Activated T-helper 1 cell treated with anti-CD3 and anti-CD28 coated beads, Interleukin-12 subunit alpha, Interleukin-12 subunit beta, Interleukin-2, Interleukin-4 antibody, amounts not matched to agents 30 ng/mL and 10 ng/mL and 1 ng/mL, durations not matched to agents 14 hours and 24 hours and 36 hours (primary cell): ENCODE measurements at places on chromosomes 1 and 21.

- H3K4me1 ChIP-seq = peaks cover 6% of the 10 kb centered on the region
- no peak for DNase-seq
- H3K36me3 ChIP-seq = no peaks in the 10 kb centered on the region
- peaks cover 39% of the 10 kb centered on the region for H3K27me3 ChIP-seq
- H3K27ac ChIP-seq = no peak overlapping the region
- no peak overlapping the region for H3K4me3 ChIP-seq
Observed at GRCh38 chr1:26094677-26095383, 16.8 kb upstream of the PDIK1L start.

DNA sequence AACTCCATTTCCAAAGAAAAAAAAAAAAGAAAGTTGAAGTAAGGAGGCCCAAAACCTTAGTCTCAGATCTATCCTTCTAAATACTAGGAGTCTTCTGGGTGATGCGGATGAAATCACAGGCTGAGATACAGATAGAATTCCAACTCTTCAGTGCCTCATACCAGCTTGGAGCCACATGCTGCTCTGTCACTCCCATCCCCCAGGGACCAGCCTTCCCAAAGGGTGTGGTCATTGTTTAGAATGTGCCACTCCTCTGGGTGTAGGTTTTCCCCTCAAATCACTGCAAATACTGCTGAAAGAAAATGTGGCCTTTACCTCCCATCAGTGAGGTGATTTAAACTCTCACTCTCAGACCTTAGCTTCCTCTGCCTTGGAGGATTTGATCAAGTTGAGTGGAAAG lies 112.9 kb downstream of the CDC7 start:
- H3K27ac ChIP-seq = no peak overlapping the region
- H3K4me3 ChIP-seq = no peak overlapping the region
- DNase-seq = no peak

DNA sequence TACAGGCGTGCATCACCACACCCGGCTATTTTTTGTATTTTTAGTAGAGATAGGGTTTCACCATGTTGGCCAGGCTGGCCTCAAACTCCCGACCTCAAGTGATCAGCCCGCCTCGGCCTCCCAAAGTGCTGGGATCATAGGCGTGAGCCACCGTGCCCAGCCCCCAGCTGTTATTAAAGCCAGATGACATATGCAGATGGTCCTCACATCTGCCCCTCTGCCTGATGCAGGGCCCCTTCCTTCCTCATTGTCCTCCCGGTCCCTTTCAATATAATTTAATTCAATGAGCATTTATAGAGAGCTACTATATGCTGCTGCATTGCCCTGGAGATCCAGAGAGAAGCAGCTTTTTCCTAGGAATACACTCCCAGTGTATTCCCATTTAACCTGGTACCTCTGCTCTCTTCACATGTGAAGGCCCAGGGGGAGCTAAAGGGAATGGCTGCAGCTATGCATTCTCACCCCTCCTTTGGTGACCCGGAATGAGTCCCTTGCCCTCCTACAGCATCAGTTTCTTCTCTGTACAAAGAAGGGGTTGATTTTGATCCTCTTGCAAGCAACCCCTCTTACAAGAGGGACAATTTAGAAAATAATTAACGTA lies 55.6 kb downstream of the L1TD1 start:
- H3K4me3 ChIP-seq = no peak overlapping the region
- DNase-seq = no peak

DNA sequence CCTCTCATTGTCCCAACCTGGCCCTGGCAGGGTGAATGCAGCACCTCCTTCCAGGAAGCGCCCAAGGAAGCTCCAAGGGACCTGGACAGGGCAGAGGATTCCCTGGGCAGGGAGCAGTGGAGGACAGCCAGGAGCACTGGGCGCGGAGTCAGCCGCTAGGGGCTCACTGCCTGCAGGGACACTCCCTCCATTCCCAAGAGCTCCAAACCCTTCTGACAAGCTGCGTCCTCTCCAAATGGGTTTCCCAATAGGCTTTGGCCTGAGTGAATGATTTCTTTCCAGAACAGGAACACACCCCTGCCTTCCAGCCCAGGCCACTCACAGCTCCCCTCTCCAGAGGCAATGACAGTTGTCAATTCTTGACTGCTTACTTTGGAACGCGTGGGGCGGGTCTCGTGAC lies 128.5 kb upstream of the EDN2 start:
- no peak overlapping the region for H3K27ac ChIP-seq
- no peaks in the 10 kb centered on the region for H3K27me3 ChIP-seq
- no peak overlapping the region for H3K4me3 ChIP-seq
- peaks cover 53% of the 10 kb centered on the region for H3K4me1 ChIP-seq
- DNase-seq = no peak
- H3K36me3 ChIP-seq = peaks cover 50% of the 10 kb centered on the region

- DNase-seq = no peak
- no peak overlapping the region for H3K4me3 ChIP-seq
- no peak overlapping the region for H3K27ac ChIP-seq
- H3K27me3 ChIP-seq = no peaks in the 10 kb centered on the region
- H3K36me3 ChIP-seq = peaks cover 2% of the 10 kb centered on the region
Observed at GRCh38 chr1:27649306-27649635, 14.3 kb upstream of the FGR start.

DNA sequence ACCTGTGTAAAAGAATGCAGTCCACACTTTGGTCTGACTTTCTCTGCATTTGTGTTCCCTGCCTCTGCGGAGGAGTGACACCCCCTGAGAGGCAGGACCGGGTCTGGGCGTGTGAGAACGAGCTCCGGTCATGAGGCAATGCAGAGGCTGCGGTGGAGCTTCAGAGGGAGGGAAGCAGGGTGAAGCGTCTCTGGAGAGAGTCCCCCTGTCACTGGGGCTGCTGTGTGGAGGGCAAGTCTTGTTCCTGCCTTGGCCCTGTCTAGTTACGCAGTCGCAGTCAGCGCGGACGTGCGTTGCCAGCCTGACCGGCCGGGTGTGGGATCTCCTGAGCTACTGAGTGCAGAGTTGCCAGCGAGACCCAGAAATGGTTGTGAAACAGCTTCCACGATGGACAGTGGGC lies 48.5 kb downstream of the BACE2 start:
- H3K36me3 ChIP-seq = no peaks in the 10 kb centered on the region
- H3K4me3 ChIP-seq = no peak overlapping the region
- no peak overlapping the region for H3K27ac ChIP-seq
- peaks cover 21% of the 10 kb centered on the region for H3K27me3 ChIP-seq
- H3K4me1 ChIP-seq = no peaks in the 10 kb centered on the region

DNA sequence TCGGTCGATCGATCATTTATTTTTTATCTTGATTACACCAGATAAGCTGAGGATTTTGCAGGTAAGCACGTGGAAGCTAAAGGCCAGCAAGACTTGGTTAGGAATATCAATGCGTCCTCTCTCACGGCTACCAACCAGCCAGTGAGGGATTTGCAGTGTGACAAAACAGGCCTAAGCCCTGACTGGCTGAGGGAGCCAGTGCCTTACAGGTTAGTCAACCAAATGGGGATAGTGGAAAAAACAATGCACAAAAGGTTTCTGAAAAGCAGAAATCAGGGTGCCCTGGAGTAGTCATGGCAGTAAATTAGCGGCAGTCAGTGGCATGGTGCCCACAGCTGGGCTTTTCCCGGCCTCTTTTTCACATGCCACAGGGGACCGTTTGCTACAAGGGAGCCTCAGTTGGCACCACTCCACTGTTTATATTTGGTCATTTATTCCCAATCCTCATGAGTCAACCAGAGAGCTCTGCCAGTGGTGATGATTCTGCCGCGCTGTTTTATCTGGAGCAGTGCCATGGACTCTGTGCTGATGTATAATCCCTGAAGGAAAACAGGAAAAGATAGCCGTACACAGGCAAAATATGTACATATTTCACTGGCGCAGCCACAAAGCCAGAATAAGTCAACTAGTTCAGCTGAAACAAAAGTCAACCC lies 167.6 kb downstream of the RHOU start:
- peaks cover 23% of the 10 kb centered on the region for H3K27me3 ChIP-seq
- H3K4me3 ChIP-seq = no peak overlapping the region
- no peaks in the 10 kb centered on the region for H3K36me3 ChIP-seq
- DNase-seq = no peak
- H3K4me1 ChIP-seq = no peaks in the 10 kb centered on the region

- no peak overlapping the region for H3K4me3 ChIP-seq
- H3K36me3 ChIP-seq = no peaks in the 10 kb centered on the region
- no peaks in the 10 kb centered on the region for H3K4me1 ChIP-seq
Observed at GRCh38 chr1:44423591-44424537, 18.8 kb downstream of the RNF220 start.

GRCh38 chr1:58765006-58765405 lies 18.8 kb downstream of the JUN start:
- H3K4me1 ChIP-seq = peaks cover 7% of the 10 kb centered on the region
- no peak overlapping the region for H3K4me3 ChIP-seq
- peaks cover 4% of the 10 kb centered on the region for H3K36me3 ChIP-seq
- H3K27ac ChIP-seq = no peak overlapping the region
- no peak for DNase-seq
- H3K27me3 ChIP-seq = peaks cover 8% of the 10 kb centered on the region

DNA sequence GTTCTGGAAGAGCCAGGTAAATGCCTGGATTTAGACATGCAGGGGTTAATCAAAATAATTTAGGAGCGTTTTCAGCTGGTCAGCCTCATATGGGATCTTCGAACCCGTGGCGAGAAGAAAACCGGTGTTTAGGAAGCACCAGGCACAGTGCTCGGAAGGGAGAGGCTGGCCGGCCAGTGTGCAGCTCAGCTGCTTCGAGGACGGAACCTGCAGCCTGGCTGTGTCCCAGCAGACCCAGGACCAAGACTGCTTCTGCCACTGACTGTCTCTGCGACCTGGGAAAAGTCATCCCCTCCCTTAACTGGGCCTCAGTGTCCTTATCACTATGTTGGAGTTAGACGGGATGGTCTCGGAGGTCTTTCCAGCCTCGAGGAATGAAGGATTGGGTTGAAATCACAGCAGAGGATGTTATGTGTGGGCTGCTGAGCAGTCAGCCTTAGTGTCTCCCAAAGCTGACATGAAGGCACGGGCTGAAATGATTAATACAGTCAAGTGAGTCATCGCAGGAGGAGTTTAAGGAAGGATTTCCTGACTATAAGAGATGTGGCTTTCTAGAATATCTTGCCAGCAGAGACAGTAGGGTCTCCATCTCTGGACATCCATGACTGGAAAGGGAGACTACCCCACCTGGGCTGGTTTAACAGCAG lies 20.8 kb downstream of the PPFIA4 start:
- peaks cover 6% of the 10 kb centered on the region for H3K36me3 ChIP-seq
- H3K4me1 ChIP-seq = peaks cover 9% of the 10 kb centered on the region
- no peak for DNase-seq
- no peaks in the 10 kb centered on the region for H3K27me3 ChIP-seq

GRCh38 chr1:86741947-86742572 lies 37.7 kb downstream of the SH3GLB1 start:
- no peak overlapping the region for H3K4me3 ChIP-seq
- H3K4me1 ChIP-seq = no peaks in the 10 kb centered on the region
- no peaks in the 10 kb centered on the region for H3K27me3 ChIP-seq

GRCh38 chr1:64363111-64363510 lies 106.8 kb upstream of the CACHD1 start:
- H3K27me3 ChIP-seq = peaks cover 7% of the 10 kb centered on the region
- H3K4me1 ChIP-seq = no peaks in the 10 kb centered on the region
- H3K27ac ChIP-seq = no peak overlapping the region
- no peak overlapping the region for H3K4me3 ChIP-seq
- H3K36me3 ChIP-seq = no peaks in the 10 kb centered on the region

- H3K4me3 ChIP-seq = no peak overlapping the region
- peaks cover 37% of the 10 kb centered on the region for H3K4me1 ChIP-seq
- peaks cover 6% of the 10 kb centered on the region for H3K36me3 ChIP-seq
- no peak for DNase-seq
Observed at GRCh38 chr1:232925421-232926220, 24.8 kb upstream of the NTPCR start.

DNA sequence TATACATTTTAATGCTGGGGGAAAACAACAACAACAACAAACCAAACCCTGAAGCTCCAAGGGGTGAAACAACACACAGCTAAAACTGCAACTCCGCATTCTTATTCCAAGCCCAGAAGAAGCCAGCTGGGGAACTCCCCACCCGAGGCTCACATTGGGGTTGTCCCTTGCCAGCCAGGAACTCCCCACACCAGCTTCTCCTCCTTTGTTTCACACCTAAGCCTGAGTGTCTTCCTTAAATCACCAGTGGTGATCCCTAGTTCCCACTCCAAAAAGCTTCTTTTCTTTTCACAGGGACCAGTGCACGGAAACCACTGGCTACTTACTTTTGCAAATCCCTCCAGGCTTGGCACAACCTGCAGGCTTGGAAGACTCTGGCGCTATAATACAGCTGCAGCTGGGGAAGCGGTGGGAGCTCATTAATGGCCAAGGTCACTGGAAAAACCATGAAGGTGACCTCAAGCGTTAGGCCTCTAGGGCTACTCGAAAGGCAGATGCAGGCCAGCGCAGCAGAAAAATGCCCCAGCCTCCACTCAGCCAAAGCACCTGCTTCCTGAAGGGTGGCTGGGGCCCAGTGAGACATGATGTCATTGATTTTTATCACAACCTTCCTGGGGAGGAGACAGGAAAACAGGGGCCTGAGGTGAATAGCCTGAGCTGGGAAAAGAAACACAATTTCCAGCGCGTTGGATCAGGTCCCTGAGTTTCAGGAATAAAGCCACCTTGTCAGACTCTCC lies 40.1 kb downstream of the TLR5 start:
- no peak for DNase-seq
- no peaks in the 10 kb centered on the region for H3K4me1 ChIP-seq
- H3K36me3 ChIP-seq = no peaks in the 10 kb centered on the region
- no peaks in the 10 kb centered on the region for H3K27me3 ChIP-seq
- no peak overlapping the region for H3K27ac ChIP-seq

DNA sequence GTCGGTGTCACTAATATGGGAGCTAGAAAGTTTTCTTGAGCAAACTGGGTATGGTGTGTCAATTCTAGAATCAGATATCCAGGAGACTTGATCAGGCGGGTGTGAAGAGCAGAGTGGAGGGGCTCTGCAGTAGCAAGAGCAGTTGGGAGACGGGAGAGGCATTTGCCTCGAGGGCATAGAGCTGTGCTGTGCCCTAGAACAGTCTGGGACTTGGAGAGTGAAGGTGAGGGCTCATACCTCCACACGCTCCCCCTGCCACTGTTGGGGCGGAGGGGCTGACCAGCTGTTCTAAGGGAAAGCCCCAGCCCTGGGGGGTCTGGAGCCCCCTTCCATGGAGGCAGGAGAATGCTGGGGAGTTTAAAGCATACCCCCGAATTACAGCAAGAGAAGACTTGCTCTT lies 33.8 kb downstream of the SIM2 start:
- no peaks in the 10 kb centered on the region for H3K4me1 ChIP-seq
- peaks cover 2% of the 10 kb centered on the region for H3K27me3 ChIP-seq
- no peaks in the 10 kb centered on the region for H3K36me3 ChIP-seq
- DNase-seq = no peak
